Activated T-helper 1 cell treated with Interleukin-2 at 50 U/mL for 16 hours (primary cell): ENCODE measurements at places on chromosomes 2 and 18.

DNA sequence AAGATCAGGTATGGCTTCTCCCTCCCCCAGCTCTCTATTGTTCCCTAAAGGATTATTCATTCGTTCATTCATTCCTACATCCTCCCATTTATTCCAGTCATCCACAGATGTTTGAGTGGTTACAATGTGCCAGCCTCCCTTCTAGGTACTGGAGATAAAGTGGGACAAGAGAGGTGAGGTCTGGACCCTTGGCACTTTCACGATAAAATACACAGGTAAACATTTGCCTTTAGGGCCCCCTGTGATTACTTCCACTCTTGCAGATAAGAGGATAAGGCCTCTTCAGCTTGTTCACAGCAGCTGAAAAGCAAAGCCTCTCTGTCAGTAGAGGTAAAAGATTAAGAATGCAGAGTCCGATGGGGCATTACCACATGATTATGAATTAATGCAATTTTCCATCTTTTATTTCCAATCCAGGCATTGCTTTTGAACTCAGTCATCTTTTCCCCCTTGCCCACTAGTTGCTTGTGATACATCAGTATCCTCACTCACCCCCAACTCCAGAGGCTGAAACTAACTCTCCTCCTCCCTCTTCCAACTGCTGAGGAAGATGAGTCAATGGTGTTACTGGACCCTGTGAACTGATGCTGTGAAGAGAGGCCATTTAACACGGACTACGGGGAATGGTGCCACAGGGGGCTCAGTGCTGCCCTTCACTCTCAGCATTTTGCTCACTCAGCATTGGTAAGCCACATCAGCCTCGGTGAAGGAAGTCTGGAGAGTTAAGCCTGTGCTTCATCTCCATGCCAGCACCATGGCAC, 1.1 kb upstream of the DPP4 start:
- no peak for DNase-seq

DNA sequence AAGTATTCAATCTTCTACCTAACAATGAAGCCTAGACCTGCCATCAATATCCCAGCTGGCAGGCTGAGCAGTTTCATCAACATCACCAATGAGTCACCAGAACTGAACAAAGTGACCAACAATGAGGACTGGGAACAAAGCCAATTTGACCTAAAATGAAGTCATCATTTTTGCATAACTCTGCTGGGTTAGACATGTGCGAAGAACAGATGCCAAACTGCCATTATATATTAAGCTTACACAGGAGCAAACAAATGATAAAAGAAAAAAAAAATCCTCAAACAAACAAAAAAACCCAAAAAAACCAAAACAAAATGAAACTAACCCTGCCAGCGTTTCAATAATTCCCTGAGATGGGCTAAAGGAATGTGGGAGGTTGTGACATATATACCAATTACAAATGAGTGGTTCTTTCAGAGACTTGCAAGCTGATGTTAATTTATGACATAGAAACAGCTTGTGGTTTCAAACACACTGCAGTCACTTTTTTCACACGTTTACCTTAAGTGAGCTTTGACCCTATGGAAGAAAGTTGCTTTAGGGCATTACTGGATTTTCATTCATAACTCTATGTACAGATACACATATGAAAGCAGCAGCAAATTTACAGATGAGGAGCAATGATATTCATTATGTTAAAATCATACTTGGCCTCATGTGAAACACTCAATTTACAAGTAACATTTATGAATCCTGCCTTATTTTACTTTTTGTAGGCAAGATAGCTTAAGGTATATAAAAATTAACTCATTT, 56.9 kb upstream of the CCDC141 start:
- no peak for DNase-seq

DNA sequence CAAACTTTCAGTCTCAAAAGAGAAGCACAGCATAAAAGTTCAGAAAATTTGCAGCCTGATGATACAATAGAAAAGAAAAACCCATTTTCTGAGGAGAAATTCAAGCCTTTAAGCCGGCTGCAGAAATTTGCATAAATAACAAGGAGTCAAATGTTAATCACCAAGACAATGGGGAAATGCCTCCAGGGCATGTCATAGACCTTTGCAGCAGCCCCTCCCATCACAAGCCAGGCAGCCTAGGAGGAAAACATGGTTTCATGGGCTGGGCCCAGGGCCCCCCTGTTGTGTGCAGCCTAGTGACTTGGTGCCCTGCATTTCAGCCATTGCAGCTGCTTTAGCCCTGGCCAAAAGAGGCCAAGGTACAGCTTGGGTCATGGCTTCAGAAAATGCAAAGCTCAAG, 54.1 kb upstream of the CAVIN2 start:
- DNase-seq = no peak

- no peak for DNase-seq
Measured at GRCh38 chr2:28582595-28582994, 86.7 kb downstream of the PLB1 start.

DNA sequence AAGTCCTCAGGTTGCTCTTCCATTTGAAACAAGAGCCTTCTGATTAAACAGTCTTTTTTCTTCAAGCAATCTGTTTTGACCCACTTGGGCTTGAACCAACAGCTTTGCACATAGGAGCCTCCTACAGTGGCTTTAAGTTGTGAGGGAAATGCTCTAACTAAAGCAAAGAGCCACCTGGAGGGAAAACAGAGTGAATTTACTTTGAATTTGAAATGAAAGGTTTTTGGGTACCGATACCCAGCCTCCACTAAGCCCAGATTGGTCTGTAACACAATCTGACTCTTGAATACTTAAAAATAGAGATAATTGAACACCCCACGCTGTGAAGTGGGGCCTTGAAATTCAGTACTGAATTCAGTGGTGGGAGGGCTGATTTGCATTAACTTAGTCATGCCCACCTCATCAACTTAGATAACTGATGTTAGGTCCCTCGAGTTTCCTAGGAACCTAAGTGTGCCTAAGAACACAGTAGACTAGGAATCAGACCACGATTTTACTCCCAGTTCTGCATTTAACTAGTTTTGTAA, 56.3 kb upstream of the ACVR1C start:
- DNase-seq = no peak

DNA sequence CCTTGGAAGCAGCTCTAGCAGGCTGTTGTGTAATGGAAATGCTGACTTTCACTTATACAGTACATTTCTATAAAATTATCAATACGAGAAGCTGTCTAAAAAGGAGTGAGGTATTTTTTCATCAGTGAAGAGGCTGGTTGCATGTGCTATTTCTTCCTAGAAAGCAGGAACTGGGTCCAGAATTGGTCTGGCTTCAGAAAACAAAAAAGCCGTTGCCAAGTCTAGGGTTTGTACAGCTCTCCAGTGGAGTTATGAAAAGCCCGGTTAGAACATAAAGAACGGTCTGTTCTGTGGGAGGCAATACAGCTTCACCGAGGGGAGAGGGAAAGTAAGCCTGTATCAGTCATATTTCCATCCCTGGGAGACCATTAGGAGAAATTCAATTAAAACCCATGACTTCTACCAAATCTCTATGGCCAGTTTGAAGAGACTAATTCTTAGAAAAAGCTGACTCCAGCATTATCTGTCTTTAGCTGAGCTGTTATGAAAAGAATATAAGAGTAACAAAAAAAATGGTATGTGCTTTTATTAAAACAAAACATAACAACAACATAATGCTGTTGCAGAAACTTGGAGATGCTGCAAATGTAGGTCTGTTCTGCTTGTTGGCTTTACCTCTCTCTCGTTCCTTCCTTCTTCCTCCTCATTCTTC, 217.0 kb downstream of the CMPK2 start:
- DNase-seq = no peak

DNA sequence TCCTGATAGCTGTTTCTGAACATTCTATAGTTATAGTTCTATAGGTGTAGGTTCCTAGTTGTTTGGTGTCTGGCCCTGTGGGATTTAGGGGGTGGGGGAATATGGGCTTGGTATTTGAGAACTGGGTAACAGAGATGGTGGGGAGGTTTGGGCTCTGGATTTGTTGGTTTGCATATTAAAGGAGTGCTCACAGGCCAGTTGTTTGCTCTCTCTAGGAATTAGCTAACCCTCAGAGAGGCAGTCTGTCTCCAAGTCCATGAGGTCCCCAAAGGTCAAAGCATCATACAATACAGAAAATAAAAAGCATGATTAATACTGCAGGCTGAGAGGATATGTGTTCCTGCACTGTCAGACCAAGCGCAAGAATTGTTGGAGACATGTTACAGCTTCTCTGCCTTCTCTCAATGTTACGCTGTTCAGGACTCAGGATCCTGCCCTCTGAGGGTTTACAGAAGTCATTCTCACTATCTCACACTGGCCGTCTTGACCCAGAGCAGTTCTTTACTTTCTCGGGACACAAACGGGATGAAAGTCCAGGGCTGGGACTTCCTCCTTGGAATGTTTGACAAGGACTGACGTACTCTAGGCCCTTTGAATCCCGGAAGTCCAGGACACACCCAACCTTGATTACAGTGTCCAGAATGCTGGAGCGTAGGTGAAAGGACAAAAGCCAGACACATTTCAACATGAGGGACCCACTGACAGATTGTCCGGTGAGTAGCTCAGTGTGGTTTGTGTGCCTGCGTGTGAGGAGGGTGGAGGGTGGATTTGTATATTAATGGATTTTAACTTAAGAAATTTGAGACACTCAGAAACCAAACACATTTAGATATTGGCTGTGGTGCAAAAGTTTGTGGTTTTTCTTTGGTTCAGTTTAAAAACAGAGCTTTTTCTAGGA, at the start of gene NOSTRIN:
Gene NOSTRIN (plus strand): TSS at position 677 of the 898 bp plus-strand sequence. CDS start 10 bp downstream, at position 687.
- no peak for DNase-seq

DNA sequence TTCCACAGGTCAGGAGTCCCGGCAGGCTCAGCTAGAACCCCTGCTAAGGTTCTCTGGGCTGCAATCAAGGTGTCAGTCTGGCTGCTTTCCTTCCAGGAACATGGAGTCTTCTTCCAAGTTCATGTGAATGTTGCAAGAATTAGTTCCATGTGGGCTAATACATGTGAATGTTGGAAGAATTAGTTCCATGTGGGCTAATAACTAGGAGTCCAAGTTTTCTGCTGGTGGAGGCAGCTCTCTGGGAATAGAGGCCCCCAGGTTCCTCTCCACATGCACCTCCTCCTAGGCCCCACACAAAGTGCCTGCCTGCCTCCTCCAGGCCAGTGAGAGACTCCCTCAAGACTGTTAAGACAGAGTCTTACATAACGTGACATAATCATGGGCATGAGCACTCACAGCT, 140.8 kb upstream of the SLC35G4 start:
- no peak for DNase-seq

DNA sequence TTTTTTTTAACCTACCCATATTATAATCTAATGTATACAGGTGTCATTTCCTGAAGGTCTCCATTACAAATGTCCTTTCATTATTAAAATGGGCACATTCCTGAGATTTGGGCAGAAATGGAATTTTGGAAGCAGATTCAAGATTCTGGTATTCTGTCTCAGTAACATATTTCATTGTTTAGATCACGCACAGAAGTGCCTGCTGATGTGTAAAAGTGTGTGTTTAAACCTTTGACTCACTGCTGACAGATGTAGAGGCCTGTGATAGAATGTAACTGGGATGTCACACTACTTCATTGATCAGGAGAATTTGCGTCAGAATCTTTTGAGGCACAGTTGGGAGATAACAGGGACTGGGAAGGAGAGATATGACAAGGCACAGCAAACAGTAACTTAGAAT, 276.8 kb upstream of the EPAS1 start:
- DNase-seq = no peak

DNA sequence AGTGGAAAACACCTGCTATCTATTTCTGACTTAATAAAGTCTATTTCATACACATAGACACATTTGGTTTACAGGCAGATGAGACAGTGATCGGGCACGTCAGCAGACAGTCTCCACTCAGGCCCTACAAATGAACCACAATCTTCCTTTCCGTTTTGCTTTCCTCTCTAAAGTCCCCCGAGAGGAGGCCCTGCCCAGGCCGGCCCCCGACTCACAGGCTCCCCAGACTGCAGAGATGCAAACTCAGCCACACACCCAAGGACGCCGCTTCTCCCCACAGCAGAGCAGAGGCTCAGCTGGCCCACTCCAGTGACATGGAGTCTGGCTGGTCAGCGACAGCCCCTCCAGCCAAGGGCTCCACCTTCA, 9.3 kb upstream of the MTERF4 start:
- no peak for DNase-seq

DNA sequence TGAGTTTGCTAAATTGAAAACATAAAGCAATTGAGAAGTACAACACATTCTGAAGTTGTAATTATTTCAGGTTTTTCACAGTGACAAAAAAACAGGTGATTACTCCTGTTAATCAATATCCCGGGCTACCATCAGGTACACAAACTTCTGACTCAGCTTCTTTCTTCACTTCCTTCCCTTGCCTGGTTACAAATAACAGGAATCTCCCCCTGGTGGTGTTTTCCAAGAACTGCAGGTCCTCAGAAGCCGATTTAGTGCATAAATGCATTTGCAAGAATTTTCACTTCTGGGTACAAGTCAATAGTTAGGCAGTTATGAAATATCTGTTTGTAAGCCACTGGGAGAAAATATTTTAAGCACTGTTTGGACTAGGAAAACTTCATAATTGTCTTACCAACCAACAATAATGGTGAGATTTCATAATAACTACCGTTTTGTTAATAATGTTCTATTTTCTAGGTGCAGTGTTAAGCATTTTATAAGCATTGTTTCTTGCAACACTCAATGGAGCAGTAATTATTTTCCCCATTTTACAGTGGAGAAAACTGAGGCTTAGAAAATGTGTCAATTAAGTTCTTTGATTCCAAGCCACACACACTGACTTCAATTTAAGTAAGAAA, 12.4 kb upstream of the GMCL1 start:
- DNase-seq = peak; percentile 34

DNA sequence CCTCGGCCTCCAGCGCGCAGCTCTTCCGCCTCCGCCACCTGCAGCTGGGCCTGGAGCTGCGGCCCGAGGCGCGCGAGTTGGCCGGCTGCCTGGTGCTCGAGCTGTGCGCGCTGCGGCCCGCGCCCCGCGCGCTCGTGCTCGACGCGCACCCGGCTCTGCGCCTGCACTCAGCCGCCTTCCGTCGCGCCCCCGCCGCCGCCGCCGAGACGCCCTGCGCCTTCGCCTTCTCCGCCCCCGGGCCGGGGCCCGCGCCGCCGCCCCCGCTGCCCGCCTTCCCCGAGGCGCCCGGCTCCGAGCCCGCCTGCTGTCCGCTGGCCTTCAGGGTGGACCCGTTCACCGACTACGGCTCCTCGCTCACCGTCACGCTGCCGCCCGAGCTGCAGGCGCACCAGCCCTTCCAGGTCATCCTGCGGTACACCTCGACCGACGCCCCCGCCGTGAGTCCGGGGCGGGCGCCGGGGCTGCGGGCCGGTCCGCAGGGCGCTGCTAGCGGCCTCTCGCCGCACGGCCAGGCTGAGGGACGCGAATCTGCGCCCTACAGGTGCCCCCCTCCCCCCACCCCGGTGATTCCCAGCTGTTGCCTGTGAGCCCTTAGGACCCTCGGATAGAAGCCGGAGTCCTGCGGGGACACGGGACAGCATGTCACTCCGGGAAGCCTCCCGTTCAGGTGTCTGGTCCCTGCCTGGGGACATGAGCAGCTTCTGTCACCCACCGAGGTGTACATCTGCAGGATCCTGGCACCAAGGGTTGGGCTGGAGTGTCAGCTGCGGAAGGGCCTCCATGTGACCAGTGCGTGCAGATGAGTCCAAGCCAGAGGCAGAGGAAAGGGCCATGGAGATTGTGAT, 616 bp downstream of the RNPEPL1 start:
- DNase-seq = peak; percentile 57

- DNase-seq = peak; percentile 43
Measured at GRCh38 chr2:88626171-88627054, 851 bp downstream of the EIF2AK3 start.

- DNase-seq = no peak
Measured at GRCh38 chr2:26710743-26711456, 18.4 kb downstream of the KCNK3 start.

GRCh38 chr2:190110131-190110530, 47.6 kb upstream of the MSTN start:
- no peak for DNase-seq
